Osteoblast (primary cell): ENCODE measurements at places on chromosomes 2 and 18. TPM values are rescaled to one million over a fixed set of nuclear protein-coding genes. Genes with fewer than 3 reads are reported as not detected.

MAP4K3 gene
- total RNA-seq = 49.8 and 51.8 TPM in 2 replicates

GRCh38 chr2:152222975-152223637, 47.5 kb upstream of the STAM2 start:
- no peak for DNase-seq

DNA sequence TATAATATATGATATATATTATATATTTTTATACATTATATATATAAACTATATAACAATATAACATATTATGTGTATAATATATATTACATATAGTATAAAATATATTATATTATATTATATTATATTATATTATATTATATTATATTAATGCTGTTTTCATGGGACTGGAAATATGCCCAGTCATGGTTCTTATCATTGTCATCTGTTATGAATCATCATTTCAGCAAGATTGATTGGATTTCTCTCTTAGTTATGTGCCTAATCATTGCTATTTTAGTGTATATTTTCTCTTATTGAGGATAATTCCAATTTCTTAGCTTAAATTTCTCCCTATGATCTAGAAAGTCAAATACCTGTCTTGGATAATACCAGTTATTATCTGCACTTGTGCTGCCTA, 617.8 kb downstream of the TRIB2 start:
- DNase-seq = no peak

- DNase-seq = no peak
These were observed 2.3 kb downstream of the WIPF1 start for GRCh38 chr2:174595116-174595809.

GRCh38 chr2:1584691-1585485, 159.4 kb downstream of the PXDN start:
- peak; percentile 82 for DNase-seq

DNA sequence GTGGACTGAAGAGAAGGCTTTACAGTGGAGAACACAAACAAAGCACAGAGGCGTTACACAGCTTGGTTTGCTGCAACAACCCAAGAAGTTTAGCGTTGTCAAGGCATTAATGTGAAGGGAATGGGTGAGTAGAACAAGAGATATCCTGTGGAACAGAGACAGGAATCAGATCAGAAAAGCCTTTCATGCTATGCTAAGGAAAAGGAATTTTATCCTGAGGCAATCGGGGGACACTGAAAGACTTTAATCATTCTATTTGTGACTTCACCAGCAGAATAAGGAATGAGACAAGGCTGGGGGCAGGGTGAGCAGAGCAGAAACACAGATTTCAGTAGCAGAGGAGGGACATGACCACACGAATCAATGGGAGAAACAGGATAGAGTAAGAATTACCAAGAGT, 600.7 kb downstream of the IRS1 start:
- DNase-seq = no peak

DNA sequence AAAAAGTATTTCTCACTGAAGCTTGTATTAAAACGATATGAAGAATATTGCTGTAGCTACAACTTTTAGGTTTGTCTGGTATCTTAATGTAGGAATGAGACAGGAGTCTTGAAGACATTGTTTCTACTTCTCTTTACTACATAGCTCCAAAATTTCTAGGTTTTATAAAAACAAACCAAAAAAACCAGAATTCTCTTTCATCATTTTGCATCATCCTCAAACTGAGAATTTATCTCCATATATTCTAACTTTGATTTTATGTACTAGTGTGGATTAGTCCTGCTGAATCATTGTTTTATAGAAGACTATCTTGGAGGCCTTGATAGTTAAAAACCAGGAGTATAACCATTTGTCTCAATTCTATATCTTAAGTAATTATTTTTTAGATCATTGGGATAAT, 100.2 kb downstream of the ICA1L start:
- DNase-seq = peak; percentile 22

DNA sequence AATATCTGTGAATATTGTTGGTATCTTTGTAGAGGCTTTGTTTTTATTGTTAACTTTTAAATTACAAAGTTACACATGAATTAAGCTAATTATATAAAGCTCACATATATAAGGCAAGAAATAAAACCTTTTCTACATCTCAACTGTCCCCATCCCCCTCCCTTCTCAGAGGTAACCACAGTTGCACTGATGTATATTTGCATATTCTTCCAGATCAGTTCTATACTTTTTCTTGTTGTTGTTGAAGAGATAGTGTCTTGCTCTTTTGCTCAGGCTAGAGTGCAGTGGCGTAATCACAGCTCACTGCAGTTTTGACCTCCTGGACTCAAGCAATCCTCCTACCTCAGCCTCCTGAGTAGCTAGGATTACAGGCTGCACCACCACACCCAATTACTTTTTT, 36.0 kb upstream of the CDC42EP3 start:
- no peak for DNase-seq

DNA sequence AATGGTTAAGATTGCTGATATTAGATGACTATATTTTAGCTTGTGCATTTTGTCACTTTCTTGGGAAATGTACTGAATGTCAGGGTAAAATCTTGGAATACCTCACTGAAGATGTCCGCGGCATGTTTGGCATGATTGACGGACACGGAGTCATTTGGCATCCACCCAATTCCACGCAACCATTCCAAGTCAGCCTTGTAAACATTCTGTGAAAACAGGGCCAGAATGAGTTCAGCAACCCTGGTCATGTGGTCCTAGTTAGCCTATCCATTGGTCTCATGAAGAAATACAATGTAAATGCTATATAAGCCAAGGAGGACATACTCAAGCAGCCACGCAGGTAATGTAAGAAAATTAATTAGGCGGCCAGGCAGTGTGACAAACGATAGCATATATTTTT, 159.5 kb downstream of the RIF1 start:
- no peak for DNase-seq

DNA sequence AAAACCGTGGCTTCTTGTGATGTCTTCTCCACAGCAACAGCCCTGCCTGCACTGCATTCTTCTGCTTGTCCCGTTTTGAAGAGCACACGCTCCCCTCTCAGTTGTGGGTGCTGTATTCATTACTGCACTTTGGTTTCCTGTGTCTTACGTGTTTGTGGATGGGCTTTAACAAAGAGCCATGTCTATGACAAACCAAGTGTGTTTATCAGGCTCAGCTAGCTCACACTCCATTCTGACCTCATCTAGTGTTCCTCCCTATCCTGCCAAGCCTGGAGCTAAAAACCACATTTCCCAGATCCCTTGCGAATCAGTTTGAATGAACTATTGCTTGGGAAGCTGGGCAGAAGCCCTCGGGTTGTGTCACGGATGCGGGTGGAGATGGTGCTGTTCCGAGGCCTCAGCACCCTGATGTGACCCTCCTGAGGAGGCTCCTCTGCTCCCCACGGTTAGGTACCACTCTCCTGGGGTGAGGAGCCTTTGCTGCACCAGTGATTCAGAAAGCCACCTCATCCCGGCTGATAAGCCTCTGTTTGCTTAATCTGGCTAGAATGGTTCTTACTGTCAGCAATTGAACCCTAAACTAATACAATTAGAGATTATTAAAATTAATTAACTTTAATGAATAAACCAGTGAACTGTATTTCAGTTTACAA, 116.5 kb downstream of the GALR1 start:
- no peak for DNase-seq

GRCh38 chr18:711310-711656, 1.1 kb downstream of the ENOSF1 start:
- DNase-seq = no peak

DNA sequence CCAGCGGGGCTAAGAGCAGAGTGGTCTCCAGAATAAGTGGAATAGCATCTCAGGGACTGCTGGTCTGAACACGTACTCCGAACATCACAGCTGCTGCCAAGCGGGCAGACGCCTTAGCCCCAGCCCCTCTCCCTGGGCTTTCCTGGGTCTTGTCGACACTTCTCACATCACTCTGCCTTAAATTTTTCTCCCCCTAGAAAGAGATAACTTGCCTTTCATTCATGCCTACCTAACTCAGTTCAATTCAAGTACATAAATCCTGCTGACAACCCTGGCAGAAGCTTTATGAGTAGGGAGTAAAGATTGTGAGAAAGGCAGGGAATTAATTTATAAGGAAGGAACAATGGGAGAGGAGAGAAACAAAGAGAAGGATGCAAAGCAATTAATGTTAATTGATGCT, 202.9 kb upstream of the TNP1 start:
- DNase-seq = no peak

DNA sequence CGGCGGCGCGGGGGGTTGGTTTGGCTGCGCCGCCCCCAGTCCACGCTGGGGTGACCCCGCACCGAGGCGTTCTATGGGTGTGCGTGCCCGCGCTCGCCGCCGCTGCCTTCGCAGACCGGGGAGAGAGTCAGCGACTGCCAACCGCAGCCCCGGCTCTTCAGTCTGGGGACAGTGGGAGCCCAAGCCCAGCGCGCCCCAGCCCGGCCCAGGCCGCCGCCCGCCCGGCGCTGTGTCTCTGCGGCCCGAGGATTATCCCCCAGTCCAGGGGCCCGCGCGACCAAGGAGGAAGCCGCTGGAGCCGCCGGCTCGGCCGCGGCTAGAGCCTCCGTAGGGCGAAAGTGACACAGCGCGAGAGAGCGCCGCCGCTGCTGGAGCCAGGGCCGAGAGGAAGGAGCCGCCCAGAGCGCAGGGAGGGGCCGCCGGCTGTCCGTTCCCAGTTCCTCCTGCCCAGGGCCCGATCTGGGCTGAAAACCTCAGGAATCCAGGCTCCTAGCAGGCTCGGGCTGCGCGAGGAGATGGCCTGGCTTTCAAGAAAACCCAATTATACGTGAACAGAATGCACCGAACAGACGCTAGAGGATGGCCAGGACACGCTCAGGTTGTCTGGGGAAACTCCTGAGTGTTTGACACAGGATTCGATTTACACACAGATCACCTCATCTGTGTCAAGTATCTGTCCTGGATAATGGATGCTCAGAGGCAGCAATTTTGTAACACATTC, 2.4 kb downstream of the CTIF start:
- peak; percentile 95 for DNase-seq

RAB27B gene
- 55.7 and 99.0 TPM in 2 replicates for total RNA-seq

ST3GAL5 gene
- 17.4 and 17.7 TPM in 2 replicates for total RNA-seq

DNA sequence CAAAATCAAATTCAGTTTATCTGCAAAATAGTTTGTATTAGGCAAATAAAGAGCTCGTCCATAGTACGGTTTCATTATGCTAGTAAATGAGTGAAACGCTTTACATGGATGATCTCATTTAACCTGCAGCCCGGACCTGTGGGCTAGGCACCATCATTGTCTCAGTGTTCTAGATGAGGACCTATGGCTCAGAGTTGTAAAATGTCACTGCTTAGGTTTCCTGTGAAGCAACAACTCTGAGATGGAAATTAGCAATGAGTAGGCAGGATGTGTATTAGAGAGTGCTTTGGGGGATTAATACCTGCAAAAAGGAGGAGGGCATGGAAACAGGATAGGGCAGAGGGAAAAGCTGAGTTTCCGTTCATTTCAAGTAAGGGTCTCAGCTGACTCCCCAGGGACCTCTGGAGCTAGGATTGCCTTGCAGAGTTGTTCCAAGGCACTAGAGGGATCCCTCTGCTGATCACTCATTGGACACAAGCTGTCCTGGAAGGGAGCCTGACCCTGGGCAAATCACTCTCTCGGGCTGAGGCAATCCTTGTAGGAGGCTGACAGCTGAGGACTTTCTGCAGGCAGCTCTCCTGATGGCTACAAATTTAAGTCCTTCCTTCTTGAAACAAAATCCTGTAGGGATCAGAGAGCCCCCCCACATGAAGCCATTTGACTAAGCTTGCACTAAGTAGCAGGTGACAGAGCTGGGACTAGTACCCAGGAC, 58.8 kb upstream of the SIX2 start:
- DNase-seq = no peak

CNGA3 gene
- 0.29 and 0.36 TPM in 2 replicates for total RNA-seq

GRCh38 chr2:103963146-103963725, 890.7 kb upstream of the POU3F3 start:
- DNase-seq = no peak

TNFAIP6 gene
- 43.1 and 61.6 TPM in 2 replicates for total RNA-seq

DNA sequence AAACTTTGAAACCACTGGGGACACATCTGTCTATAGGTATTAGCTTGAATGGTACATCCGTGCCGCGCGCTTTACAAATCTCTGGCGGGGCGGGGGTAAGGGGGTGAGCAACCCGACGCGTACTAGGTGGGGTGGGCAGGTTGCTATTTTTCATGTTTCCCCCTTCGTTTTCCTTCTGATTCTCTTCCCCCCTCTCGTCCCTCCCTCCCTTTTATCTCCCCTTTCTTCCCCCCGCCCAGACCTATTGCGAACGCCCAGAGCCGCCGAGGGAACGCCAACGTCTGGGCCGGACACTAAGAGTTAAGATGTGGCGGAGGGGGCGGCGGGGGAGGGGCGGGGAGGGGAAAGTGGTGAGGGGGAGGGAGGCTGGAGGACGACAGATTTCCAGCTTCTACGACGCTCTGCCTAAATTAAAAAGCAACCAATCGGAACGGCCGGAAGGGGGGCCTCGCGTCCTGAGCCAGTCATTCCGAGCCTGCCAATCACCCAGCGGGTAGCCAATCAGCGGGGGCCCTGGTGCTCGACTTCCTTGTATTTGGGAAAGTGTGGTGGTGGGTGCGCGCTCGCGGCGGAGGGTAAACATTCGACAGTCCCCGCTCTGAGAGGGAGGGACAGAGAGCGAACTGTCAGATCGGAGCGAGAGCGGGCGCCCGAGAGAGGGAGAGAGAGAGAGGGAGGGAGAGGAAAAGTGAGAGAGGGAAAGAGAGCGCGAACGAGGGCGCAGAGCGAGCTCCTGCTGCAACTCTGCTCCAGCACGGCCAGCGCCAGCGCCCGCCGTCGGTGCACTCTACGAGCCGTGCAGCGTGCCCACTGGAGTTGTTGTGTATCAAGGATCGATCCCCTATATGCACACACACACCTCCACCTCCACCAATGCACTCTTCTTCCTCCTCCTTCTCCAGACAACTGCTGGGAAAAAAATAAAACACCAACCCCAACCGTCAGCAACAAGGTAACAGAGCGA, at the start of gene POU3F3:
Gene POU3F3, plus strand, starts transcription at position 582 of the 964 bp plus-strand sequence. CDS start 1,396 bp downstream, outside the sequence.
- DNase-seq = peak; percentile 95

AFF3 gene
- 2.9 and 4.3 TPM in 2 replicates for total RNA-seq

GRCh38 chr2:60262178-60262577, 291.3 kb downstream of the BCL11A start:
- no peak for DNase-seq

GRCh38 chr18:36211612-36212065, 24.3 kb downstream of the MOCOS start:
- DNase-seq = peak; percentile 81

DNA sequence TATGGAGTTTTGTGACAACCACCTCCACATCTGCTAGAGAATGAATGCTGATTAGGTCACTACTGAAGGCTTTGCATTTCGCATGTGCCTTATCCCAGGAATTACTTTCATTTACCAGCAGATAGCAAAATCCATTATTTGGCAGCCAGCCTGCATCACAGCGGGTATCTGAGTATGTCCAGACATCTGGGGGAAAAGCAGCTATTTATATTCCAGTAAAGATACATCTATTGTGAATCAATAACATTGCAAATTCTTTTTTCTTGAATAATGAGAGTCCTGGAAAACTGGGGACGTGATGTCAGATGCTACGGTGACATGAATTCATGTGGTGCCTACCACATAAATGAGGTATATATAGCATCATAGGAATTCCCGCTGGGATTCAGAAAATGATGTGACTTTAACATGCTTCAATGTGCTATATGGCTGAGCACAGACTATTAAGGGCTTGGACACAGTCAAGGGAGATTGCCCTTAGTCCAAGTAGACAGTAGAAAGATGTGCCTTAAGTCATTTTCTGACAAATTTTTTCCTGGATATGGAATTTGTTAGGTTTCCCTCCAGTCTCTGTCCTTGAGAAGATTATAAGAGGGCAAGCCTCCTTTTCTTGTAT, 84.2 kb upstream of the CD302 start:
- DNase-seq = no peak

SLC4A5 gene
- total RNA-seq = 0.36 and 2.7 TPM in 2 replicates

GRCh38 chr18:13401404-13401803, 182.8 kb downstream of the LDLRAD4 start:
- peak; percentile 42 for DNase-seq

- no peak for DNase-seq
These were observed 23.6 kb downstream of the SUCLG1 start for GRCh38 chr2:84435345-84436025.

GRCh38 chr2:29614295-29614830, 307.0 kb downstream of the ALK start:
- no peak for DNase-seq
